ENCODE measurements at places on chromosomes 1 and 21. TPM values are rescaled to one million over a fixed set of nuclear protein-coding genes. Genes with fewer than 3 reads are reported as not detected.

GRCh38 chr1:33899746-33900145 is 35.9 kb downstream of the HMGB4 start:
- no peaks in the 10 kb centered on the region for H3K4me1 ChIP-seq
- H3K27ac ChIP-seq, result no peak overlapping the region
- no peak for DNase-seq
- H3K4me3 ChIP-seq, result no peak overlapping the region

DNA sequence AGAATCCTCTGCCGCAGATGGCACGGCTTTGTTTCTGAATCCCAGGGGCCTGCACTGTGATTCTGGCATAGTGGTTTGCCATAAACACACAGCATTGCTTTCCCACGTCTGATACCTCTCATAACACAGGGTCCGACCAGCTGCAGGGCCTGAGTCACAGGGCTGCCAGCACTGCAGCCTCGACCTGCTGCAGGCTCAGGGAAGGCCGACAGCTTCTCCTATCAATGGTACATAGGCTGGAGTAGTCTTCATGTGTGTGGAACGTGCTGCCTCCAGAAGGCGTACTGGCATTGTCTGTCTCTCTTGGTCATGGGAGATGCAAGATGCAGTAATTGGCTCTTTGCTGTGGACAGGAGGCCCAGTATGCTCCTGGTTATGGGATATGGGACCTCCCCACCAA is 53.5 kb upstream of the PDE9A start:
- no peak overlapping the region for H3K27ac ChIP-seq
- H3K4me3 ChIP-seq, result no peak overlapping the region
- peaks cover under 1% of the 10 kb centered on the region for H3K4me1 ChIP-seq
- H3K27me3 ChIP-seq, result peaks cover 33% of the 10 kb centered on the region
- peaks cover 1% of the 10 kb centered on the region for H3K36me3 ChIP-seq

DNA sequence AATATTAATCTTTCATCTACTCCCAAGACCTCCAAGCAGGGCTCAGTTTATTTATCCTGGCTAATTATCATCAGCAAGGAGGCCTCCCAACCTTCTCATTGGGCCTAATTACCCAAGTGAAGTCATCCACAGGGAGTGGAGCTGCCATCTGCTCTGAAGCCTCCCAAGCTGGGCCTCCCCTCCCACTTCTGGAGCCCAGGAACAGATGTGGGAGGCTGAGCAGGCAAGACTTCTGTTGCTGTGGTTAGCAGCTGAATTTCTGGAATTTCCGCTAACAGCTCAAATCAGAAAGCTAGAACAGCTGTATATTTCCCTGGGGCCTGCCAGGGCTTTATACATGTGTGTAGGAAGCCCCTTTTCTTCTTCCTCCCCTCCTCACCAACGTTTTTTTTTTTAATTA is 127.5 kb downstream of the UCK2 start:
- peaks cover 3% of the 10 kb centered on the region for H3K27me3 ChIP-seq
- H3K36me3 ChIP-seq, result no peaks in the 10 kb centered on the region
- H3K4me3 ChIP-seq, result no peak overlapping the region

DNA sequence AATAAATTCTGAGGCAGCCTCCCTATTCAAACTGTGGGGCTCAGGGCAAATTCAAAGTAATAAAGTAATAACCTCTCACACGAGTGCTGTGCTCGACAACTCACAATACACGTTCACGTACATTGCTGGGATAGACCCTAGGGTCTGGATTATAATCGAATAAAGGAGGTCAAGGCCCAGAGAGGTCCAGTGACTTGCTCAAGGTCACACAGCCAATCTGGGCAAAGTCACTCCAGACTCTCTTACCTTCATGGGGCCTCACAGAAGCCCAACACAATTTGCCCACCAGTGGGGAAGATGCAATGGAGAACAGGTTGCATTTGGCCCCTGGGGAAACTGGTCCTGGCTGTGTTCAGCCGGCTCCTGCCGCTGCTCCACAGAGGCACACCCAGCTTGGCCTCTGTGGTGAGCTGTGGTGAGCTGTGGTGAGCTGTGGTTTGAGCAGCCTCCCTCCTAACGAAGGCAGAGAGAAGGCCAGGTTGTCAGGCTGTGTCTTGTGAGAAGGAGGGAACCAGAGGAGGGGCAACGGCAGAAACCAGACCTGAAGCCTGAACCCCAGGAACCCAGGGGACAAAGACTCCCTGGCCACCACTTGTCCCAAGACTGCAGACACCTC is 35.1 kb downstream of the NUAK2 start:
- no peak for DNase-seq
- no peak overlapping the region for H3K4me3 ChIP-seq
- H3K27ac ChIP-seq, result no peak overlapping the region
- H3K4me1 ChIP-seq, result peaks cover 57% of the 10 kb centered on the region
- H3K27me3 ChIP-seq, result no peaks in the 10 kb centered on the region

DNA sequence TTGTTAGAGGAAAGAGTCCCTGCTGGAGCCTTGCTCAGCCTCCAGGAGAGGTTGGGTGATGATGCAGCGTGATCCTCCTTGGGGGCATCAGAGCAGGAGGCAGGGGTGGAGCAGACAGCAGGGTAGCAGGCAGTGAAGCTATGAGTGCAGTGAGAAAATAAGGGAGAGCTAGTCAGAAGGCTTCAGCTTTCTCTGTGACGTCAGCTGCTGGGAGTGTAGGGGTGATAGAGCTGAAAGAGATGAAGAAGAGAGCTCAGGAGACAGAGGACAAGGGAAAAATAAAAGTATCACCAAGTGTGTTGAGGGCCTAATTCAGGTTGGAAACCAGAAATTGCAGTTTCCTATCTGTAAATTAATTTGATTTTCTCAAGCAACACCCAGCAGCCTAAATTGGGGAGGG is 2.2 kb upstream of the ADAM30 start:
- no peaks in the 10 kb centered on the region for H3K27me3 ChIP-seq
- no peak overlapping the region for H3K27ac ChIP-seq
- no peaks in the 10 kb centered on the region for H3K36me3 ChIP-seq
- no peak overlapping the region for H3K4me3 ChIP-seq

- DNase-seq, result no peak
- H3K27me3 ChIP-seq, result peaks cover 3% of the 10 kb centered on the region
- H3K36me3 ChIP-seq, result no peaks in the 10 kb centered on the region
Measured at GRCh38 chr1:41461790-41462679, 22.4 kb downstream of the EDN2 start.

GRCh38 chr1:6209661-6210580 is 4.0 kb downstream of the RNF207 start:
- peaks cover 26% of the 10 kb centered on the region for H3K4me1 ChIP-seq
- H3K27ac ChIP-seq, result no peak overlapping the region
- DNase-seq, result no peak
- peaks cover 4% of the 10 kb centered on the region for H3K36me3 ChIP-seq

GRCh38 chr1:15314328-15315281 is 67.6 kb downstream of the FHAD1 start:
- no peaks in the 10 kb centered on the region for H3K4me1 ChIP-seq
- H3K27ac ChIP-seq, result no peak overlapping the region
- no peak for DNase-seq
- peaks cover 10% of the 10 kb centered on the region for H3K27me3 ChIP-seq
- H3K4me3 ChIP-seq, result no peak overlapping the region

DNA sequence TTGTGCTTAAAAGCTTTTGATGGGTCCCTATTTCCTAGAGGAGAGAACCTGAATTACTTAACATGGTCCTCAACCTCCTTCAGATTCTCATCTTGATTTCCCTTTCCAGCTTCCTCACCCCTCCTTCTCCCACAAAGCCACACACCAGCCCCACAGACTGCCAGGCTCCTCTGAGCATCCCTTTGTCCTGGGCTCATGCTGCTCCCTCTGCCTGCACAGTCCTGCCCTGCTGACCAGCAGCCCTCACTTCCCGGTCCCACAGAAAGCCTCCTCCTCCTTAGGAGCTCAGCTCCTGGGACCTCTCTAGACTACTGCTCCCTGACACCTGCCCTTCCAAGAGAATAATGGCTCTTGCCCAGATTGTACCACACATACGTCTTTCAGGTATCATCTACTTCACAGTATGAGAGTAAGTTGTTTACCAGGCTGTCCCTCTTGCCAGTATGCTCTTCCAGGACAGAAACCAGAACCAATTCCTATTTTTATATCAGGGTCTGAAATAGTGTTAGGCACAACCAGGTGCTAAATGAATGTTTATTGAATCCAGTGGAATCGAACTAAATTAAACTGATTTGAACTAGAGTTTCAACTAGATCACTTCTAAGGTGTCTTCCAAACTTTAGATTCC is 373.4 kb downstream of the LMX1A start:
- H3K27me3 ChIP-seq, result peaks cover 14% of the 10 kb centered on the region
- no peaks in the 10 kb centered on the region for H3K36me3 ChIP-seq
- no peak overlapping the region for H3K27ac ChIP-seq
- no peak for DNase-seq

DNA sequence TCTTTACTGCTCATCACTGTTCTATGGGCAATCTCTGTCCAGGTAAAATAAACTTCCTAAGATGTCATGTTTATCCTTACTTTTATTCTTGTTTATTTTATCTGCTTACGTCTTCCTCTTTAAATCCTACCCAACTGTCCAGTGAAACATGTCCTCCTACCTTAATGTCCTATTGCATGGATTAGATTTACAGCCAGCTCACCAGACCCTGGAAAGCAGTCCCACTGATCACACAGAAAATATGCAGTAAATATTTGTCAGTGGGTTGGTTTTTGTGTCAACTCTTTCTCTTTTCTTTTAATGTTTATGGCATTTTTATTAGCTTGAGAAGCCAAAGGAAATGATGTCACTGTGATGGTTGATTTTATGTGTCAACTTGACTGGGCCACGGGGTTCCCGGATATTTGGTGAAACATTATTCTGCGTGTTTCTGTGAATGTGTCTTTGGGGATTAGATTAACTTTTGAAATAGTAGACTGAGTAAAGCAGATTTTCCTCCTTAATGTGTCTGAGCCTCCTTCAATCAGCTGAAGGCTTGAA is 258.3 kb downstream of the SRGAP2C start:
- no peaks in the 10 kb centered on the region for H3K27me3 ChIP-seq
- H3K27ac ChIP-seq, result no peak overlapping the region
- no peak overlapping the region for H3K4me3 ChIP-seq
- no peak for DNase-seq
- no peaks in the 10 kb centered on the region for H3K4me1 ChIP-seq

KRTAP20-1 gene
- total RNA-seq, result not detected

All from chondrocyte (in vitro differentiated cells).